ENCODE measurements at places on chromosomes 1 and 21. TPM values are rescaled to one million over a fixed set of nuclear protein-coding genes. Genes with fewer than 3 reads are reported as not detected.

DNA sequence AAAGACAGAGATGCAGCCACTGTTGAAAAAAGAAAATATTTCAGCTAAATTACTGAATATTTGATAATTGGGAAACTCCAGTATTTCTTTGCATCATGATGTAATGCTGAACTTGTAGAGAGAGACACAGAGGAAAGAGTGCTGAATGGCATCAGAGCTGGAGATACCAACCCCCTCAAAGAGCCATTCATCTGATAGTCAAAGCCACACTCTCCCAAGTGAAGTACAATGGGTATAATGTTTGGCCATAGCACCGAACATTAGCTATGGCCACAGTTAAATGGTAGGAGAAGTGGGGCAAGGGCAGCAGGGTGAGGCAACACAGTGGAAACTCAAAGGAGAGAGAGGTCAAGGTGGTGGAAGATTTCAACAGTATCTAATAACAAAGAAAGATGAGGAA, 107.5 kb upstream of the TNFSF4 start:
- no peak for DNase-seq

The WNT3A gene
- not detected for total RNA-seq

DNA sequence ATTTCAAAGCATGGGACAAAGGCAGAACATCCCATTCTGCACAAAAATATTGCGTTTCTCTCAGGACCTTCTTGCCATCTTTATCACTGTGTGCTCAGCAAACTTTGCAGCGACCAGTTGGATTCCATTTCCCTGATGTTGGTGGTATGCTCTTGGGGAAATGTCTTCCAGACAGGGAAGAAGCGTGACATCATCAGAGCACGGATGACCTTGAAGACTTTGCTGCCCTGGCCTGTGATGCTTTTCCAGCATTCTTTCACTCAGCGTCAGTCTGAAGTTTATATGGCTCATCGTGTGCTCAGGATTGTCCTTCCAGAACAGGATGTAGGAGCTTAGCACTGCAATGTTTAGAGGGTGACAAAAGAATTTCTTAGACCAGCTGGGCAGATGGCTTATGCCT, 131.4 kb upstream of the F3 start:
- DNase-seq: no peak

DNA sequence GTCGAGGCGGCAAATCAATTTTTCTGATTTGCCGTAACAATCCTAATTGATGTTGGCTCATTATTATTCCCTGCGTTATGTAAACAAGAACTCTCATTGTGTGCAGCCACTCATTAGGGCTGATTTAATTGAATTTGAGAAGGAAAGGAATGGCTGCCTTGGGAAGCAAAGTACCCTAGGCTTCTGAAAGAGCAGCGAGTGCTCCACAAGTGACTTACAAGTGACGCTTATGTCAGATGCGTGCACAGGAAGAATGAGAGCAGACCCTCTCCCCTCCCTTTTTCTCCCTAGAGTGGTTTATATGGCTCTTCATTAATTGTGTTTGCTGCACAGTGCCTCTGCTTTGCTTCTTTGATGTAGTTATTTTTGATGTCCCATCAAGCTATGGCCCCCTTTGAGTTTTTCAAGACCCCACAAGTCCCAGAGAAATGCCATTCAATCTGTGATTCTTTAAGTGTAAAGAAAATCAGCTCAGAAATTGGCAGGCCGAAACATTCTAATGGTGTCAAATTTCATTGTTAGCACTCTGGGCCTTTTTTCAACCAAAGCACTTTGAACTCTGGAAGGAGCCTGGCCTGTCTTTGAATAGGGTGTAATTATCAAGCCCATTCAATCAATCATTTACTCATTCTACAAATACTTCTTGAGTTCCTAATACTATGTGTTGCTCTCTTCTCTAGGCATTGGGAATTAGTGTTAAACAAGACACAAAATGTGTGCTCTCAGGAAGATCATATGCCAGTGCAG, 86.8 kb upstream of the VAV3 start:
- DNase-seq: no peak

DNA sequence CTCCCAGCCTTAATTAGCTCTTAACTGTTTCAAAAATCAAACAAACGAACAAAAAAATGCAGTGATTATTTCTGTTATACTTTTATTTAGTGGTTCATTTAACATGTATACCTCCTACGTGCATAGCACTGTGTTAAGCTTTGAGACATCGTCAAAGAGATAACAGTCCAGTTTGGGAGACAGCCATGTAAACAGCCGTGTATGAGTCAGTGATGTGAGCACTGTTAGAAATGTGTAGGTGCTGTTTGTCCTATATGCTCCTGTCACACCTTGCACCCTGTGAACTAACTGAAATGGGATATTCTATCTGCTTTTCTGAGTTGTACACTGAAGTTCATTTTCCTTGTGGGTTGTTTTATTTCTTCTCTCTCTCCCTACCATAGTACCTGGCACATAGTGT, 109.7 kb upstream of the CACYBP start:
- DNase-seq: no peak

GRCh38 chr21:32940079-32941014, 85.4 kb upstream of the OLIG2 start:
- no peak for DNase-seq

DNA sequence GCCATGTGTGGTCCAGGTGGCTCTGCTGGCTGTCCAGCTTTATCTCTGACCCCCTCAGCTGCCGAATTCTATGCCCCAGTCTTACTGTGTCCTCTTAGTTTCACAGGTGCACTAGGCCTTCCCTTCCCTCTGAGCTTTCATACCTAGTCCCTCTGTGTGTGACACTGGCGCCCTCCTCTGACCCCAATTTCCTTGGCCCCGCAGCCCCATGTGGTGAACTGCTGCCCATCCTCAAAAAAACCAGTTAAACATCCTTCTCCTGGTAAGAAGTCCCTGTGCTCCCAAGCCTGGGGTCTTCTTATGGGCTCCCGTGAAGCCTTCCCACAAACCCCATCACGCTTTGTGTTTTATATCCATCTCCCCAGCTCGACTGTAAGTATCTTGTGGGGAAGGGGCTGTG, 93.9 kb upstream of the TSPAN2 start:
- no peak for DNase-seq

The NID1 gene
- 11.0 TPM for total RNA-seq

GRCh38 chr1:74343216-74343615, 108.0 kb downstream of the TNNI3K start:
- DNase-seq: no peak

The MNDA gene
- 2.0 TPM for total RNA-seq

The DNAJC28 gene
- total RNA-seq: 6.5 TPM

GRCh38 chr1:33512226-33513011, 40.0 kb downstream of the ZSCAN20 start:
- DNase-seq: no peak

- no peak for DNase-seq
Measured at GRCh38 chr1:205477759-205478247, 22.0 kb upstream of the BLACAT1 start.

- no peak for DNase-seq
Measured at GRCh38 chr1:54708385-54708784, 7.3 kb upstream of the TTC4 start.

DNA sequence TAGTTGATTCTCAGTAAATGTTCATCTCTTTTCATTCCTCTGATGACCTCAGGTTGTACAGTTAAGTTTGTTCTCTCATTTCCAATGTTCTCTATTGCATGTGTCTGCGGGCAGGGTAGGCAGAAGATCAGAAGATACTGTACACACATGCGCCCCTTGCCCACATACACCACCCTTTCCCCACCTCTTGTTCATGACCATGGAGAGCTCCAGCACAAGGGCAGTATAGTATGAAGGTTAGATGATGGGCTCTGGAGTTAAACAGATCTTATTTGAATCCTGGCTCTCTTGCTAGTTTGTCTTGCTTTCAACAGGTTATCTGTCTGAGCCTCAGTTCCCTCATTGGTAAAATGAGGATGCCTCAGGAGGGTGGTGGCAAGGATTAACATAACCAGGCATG, 17.8 kb upstream of the PLD5 start:
- DNase-seq: no peak

DNA sequence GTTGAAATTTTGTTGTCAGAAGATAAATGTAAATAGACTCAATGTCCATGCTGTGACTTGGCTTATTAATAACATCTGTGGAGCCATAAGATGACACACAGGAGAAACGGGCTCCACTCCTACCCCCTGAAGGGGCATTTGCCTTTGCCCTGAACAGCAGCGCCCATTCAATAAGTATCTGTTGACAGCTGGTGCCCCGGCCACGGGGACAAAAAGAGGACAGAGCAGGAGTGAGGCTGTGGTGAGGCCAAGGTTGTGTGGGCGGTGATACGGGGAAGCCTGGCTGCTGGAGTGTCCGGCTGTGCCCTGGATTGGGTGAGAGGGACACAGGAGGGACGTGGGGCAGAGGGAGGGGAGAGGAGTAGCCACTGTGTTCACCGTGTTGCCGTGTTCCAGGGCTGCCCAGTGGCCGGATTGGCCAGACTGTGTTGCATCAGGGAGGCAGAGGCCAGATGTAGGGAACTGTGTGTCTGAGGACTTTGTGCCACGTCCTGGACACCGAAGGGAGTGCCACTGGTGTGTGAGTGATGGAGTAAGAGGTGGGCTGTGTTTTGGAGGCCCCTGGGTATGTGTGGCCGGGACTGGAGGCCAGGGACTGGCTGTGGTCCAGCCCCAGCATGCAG, 15.1 kb downstream of the PRMT2 start:
- DNase-seq: no peak

The NPR1 gene
- 0.41 TPM for total RNA-seq

The CELA2A gene
- total RNA-seq: not detected

- DNase-seq: no peak
Measured at GRCh38 chr1:165143437-165144065, 213.0 kb downstream of the LMX1A start.

The PGBD5 gene
- total RNA-seq: 15.9 TPM

- DNase-seq: peak; percentile 65
Measured at GRCh38 chr1:205983925-205984725, 19.1 kb downstream of the RAB7B start.

DNA sequence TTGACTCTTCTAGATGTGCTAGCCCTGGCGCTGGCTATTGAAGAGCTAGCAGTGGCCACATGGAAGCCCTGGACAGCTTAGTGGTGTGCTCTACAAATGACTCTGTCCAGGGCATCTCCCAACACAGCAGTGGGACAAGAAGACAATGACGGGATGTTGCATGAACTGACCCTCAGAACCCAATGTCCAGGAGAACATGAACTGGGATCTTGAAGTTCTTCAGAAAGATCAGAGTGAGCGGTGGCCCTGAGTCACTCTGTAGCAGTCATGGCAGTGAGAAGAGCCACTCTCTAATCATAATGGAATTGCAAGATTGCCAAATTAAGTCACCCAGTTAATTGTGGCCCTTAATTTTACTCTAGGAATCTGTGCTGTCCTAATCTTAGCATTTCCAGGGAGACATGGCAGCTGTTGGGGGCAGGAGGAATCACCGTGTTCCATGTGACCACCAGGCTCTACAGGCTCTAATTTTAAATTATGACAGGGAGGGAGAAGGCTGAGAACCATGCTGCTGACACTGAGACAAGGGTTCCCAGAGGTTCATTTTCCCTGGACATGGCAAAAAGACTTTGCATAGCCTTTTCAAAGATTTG, 10.2 kb upstream of the OBSCN start:
- DNase-seq: no peak

- no peak for DNase-seq
Measured at GRCh38 chr1:234933475-234933874, 195.2 kb downstream of the TOMM20 start.

GRCh38 chr1:213256438-213257087, 205.5 kb downstream of the RPS6KC1 start:
- no peak for DNase-seq

- DNase-seq: peak; percentile 76
Measured at GRCh38 chr1:150548632-150549495, at the start of gene ADAMTSL4. TSS of gene ADAMTSL4 (plus strand) at chr1:150549408. CDS start at chr1:150552289, 2,881 bp downstream.

DNA sequence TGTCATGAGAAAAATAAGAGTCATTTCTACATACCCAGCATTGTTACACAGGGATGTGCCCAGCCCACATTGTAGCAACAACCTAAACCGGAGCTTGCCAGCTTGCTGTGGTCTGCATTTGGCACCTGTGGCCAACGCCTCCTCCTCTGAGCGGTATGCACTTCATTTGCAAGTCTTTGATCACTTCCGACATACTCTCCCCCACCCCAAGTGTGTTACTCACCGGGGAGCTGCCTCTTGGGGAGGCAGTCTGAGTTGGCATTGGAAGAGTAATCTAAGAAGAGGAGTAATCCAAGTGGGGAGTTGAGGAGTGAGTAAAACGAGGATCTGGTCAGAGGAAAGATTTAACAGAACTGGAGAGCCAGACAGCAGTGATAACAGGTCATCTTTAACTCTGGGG, 3.8 kb downstream of the BCL9 start:
- no peak for DNase-seq

DNA sequence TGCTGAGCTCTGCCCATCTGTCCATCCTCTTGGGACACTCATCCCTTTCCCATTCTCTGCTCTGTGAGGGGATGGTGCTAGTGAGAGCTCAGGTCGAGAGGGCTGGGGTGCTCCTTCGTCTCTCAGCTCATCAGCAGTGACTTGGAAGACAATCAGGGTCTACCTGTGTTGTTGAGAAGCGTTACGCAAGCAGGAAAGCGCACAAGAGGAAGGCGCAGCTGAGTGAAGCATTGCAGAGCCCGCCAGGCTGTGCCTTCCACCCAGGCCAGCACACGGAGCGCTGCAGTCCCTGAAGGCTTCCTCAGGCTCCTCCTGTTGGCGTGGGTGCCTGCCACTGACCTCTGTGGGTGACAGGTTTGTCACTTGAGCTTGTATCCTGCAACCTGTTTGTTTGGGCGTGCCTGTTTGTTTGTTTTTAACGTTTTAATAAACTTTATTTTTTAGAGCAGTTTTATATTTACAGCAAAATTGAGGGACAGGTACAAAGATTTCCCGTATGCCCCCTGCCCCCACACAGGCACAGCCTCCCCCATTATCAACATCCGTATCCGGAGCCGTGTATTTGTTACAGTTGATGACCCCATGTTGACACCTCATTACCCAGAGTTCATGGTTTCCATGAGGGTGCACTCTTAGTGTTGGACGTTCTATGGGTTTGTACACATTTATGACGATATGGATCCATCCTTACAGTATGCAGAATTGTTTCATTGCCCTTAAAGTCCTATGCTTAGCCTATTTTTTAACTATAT, 36.7 kb downstream of the ADARB1 start:
- no peak for DNase-seq

The NIT1 gene
- 14.7 TPM for total RNA-seq

DNA sequence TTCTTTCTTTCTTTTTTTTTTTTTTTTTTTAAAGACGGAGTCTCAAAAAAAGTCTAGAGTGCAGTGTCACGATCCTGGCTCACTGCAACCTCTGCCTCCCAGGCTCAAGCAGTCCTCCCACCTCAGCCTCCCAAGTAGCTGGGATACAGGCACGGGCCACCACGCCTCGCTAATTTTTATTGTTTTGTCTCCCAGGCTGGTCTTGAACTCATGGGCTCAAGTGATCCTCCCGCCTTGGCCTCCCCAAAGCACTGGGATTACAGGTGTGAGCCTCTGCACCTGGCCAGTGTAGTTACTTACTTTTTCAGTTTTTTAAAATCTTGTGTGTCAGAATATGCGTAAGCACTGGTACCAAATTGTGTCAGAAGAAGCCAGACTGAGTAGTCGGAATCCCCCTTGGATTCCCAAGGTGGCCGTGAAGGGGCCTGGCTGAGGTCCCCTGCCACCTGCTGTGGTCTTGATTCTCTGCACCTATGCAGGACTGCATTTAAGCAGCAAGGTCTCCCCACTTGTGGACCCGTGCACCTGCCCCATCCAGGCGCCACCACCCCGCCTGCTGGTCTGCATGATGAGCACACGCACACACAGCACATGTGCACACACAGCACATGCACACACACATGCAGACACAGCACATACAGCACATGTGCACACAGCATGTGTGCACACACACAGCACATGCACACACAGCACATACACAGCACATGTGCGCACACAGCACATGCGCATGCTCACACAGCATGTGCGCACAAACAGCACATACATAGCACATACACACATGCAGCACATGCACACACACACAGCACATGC, 47.5 kb downstream of the PCNT start:
- no peak for DNase-seq
